ENCODE measurements at places on chromosomes 2 and 18.
A peak's percentile ranks its signal among the peaks of the same experiment; 100 is the strongest.

DNA sequence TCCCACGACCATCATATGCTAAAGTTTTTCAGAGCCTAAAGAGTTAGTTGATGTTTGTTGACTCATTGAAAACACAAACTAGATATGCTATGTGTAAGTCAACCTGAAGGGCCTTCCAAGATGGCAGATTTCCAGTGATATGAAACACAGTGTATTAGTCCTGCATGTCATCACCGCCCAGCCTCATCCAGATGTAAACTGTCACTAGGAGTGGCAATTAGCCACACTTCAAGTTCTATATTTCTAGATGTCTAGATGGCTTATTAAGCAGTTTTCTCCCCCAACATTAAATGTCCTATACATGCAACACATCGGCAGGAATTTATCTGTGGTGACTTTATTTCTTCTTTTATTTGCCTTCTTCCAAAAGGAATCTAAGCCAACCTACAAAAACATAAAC is 444.1 kb upstream of the SMIM21 start:
- DNase-seq = no peak

DNA sequence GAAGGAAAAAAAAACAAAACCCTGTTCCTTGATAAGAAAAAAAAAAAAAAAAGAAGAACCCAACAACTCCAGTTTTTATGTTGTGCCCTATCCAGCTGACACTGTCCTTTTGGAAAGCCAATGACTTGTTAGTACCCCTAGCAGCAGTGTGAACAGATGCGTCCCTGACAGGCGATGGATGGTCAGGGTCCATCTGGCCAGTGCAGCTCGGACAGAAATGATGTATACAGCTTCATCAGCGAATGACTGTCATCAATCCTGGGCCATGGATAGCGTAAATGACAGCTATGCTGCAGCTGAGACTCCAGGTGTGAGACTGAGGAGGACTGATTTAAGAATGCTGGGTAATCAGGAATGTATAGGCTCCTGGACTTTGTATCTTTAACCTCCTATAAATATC is 318.8 kb upstream of the FIGN start:
- DNase-seq = no peak

- no peak for DNase-seq
Observed at GRCh38 chr2:73084971-73085370, 13.5 kb upstream of the SFXN5 start.

DNA sequence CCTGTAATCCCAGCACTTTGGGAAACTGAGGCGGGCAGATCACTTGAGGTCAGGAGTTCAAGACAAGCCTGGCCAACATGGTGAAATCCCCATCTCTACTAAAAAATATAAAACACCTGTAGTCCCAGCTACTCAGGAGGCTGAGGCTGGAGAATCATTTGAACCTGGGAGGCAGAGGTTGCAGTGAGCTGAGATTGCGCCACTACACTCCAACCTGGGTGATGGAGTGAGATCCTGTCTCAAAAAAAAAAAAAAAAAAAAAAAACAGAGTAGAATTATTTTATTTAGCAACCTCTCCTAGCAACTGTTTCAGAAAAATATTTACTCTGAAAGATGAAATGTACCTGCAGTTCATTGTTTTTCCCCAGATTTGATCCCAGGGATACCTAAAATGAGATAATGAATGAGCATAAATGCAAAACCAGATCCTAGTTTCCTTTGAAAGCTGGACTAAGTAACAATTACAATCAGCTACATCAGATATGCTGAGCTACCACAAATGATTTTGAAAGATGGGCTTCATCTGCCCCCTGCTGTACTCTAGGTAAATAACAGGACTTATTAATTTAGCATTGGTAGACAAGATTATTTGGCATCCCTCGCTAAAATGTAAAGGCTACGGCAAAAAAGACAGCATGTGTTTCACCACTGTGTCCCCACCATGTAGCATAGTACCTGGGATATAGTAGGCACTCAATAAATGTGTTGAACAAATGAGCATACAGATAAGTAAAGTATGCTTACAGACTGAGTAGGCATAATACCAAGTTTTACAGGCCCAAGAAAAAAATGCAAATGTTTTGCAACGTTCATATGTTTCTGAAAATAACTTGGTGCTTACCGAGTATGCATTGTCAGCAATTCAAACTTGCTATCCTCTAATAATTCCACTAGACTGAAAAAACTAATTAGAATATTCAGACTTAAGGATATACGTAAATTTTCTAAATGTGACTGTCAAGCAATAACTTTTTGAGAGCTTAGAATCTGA is 102.5 kb downstream of the ATL2 start:
- peak; percentile 74 for DNase-seq

DNA sequence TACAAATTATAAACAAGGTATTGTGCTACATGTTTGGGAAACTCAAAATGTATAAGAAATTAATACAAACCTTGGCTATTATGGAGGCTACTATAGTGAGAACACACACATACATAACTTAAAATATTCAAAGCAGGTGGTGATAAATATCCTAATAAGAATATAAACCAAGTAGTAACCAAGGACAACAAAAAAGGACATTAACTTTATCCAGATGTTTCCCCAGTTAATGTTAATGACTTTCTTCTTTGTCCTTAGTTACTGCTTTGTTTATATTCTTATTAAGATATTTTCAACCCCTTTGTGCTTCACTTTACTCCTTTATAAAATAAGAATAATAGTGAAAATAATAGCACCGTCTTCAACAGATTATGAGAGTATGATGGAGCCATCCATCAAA is 241.6 kb downstream of the CALCRL start:
- no peak for DNase-seq

GRCh38 chr18:5365443-5365842 is 69.9 kb upstream of the ZBTB14 start:
- no peak for DNase-seq

GRCh38 chr2:47651296-47651695 is 131.6 kb upstream of the MSH6 start:
- DNase-seq = no peak

- DNase-seq = peak; percentile 58
Observed at GRCh38 chr2:45748239-45748638, 96.8 kb downstream of the PRKCE start.

- DNase-seq = no peak
Observed at GRCh38 chr2:26139269-26140183, 33.4 kb upstream of the GAREM2 start.

- DNase-seq = peak; percentile 84
Observed at GRCh38 chr2:199979832-199980628, 24.6 kb downstream of the MAIP1 start.

DNA sequence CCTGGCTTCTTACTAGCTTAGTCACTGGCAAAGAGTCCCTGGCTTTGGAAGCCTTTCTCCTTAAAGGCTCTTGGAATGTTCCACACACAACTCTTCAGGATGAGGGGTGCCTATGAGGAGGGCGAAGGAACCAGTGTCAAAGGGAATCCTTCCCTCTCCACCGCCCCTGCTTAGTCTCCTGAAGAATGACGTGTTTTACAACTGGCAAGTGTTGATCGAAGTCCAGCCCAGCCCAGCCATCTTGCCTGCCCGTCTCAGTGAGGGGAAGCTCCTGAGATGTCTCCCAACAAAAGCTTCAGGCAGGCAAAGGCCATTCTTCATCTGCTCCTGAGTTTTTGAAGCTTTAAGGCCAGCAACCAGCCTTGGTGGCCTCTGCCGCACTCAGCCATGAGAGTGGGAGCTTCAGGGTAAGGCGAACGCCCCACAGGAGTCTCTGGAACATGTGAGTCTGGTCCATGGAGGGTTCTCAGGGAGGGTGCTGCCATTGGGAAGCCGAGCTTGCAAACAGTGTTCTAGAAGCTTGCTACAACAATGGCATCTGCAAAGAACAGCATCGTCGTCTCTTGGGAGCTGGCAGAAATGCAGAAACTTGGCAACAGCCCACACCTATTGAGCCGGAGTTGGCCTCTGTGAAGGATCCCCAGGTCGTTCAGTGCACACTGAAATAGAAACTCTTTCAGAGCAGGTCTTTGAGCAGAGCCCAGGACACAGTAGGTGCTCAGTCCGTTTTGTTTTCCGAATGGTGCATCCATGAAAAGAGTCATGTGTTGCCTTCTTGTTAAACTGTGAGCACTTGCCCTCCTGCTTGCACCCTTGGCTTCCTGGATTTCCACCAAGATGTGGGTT is 220.7 kb downstream of the SEPTIN10 start:
- DNase-seq = no peak

DNA sequence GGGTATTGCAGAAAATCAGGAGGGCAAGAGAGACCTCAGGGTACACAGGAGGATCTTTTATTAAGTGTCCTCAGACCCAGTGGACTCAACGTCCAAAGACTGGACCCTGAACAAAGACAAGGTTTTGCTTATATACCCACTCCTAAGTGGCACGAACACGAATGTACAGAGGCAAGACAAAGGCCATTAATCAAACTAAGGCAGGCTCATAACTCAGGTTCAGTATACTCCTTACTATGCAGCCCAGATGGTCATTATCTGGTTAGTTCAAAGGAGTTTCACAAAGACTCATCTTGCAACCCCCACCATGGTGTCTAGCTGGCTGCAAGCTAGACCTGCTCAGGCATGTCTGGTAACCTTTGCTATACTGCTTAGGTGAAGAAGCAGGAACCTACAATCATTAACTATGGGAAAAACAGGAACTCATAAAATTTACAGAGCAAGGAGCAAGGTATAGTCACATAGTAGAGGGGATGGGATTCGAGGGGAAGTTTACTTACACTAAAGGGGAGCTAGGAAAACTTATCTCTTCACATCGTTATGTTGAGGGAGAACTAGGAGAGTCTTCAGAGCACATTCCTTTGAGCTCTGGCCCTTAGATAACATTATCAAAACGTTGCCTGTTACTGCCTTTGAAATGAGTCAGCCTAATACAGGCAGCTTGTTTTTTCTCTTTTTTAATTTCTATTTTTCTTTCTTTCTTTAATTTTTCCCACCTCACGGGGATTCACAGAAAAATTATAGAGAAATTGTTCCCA is 33.9 kb downstream of the SLC4A3 start:
- DNase-seq = no peak

- DNase-seq = no peak
Observed at GRCh38 chr2:123502931-123503330, 522.2 kb upstream of the CNTNAP5 start.

DNA sequence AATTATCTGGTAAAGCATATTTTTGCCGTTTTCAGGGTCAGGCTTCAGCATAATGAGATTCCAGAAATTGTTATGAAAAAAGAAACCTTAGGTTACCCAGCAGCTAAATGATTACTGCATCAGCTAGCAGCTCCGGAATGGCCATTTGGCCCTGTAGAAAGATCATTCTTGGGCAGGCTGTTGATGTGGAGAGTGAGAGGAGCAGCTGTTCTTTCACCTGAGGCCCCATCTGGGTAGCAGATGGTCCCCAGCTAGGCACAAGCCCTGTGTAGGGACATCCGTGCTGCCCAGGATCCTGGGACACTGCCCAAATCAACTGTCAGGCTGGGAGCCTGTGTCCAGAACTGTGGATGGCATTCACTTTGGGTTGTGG is 61.8 kb downstream of the NEDD4L start:
- no peak for DNase-seq

DNA sequence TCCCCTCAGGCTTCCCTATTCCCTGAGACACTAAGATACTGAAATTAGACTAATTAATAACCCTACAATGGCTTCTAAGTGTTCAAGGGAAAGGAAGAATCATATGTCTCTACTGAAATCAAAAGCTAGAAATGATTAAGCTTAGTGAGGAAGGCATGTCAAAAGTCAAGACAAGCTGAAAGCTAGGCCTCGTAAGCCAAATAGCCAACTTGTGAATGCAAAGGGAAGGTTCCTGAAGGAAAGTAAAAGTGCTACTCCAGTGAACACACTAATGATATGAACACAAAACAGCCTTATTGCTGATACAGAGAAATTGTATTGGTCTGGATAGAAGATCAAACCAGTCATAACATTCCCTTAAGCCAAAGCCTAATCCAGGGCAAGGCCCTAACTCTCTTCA is 10.0 kb downstream of the ZC3H8 start:
- DNase-seq = no peak

GRCh38 chr2:45690231-45690630 is 38.8 kb downstream of the PRKCE start:
- no peak for DNase-seq

DNA sequence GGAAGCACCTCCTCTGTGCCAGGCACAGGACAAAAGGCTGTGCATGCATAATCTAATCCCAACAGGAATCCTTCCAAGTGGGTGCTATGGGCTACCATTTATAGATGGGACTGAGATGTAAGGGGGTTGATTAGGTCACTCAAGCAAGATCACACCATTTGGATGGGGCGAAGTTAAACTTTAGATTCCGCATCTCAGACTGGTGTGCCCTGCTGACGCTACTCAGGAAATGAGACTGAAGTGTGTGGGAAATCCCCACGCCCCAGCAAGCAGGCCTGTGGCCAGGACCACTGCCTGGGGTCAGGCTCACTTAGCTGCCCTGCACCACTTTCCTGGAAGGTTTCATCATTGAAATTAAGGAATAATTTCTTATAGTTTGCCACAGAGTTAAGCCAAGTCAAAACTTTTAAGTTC is 70.5 kb upstream of the PPP1CB start:
- no peak for DNase-seq

DNA sequence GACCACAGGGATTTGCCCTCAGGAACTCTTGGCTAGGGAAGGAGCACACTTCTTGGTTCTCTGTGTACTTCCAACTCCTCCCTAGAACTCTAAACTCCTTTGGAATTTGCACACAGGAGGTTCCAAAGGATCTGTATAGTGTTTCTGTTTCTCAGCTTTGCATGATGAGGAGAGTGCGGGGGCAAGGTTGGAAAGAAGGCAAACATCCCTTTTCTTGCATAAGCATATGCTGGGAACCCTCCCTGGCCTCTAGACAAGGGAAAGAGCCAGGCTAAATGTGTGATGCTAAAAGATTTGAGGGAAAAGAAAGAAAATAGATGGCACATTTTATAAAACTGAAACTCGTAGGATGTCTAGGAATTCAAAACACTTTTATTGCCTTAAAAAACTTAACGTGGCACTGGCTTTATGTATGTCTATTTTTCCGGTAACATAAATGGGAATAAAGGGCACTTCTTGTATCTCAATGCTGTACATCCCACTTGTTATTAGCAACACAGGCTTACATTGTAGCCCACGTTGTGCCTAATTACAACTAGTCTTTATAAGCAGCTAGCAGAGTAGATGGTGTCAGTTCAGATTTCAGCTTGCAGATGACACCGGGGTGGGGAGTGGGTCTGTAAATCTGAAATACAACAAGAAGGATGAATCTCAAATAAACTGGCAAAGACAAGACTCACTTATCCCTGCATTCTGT is 165.8 kb downstream of the GPD2 start:
- DNase-seq = no peak

- no peak for DNase-seq
Observed at GRCh38 chr2:219511547-219512325, 2.5 kb upstream of the ASIC4 start.

- no peak for DNase-seq
Observed at GRCh38 chr2:145059914-145060313, 540.0 kb upstream of the ZEB2 start.
